ENCODE measurements at places on chromosomes 13 and 19. TPM values are rescaled to one million over a fixed set of nuclear protein-coding genes. Genes with fewer than 3 reads are reported as not detected.

The C19orf38 gene
- 0.28 TPM for total RNA-seq

The TEX26 gene
- total RNA-seq = not detected

The RFPL4AL1 gene
- not detected for total RNA-seq

The LIG1 gene
- total RNA-seq = 51.4 TPM

The POU2F2 gene
- total RNA-seq = 0.19 TPM

The MAMSTR gene
- 0.38 TPM for total RNA-seq

The ZNF865 gene
- 0.54 TPM for total RNA-seq

The SIGLECL1 gene
- total RNA-seq = not detected

The ZNF480 gene
- 5.1 TPM for total RNA-seq

The TEX101 gene
- not detected for total RNA-seq

The RFX1 gene
- total RNA-seq = 2.8 TPM

The RNASEH2A gene
- total RNA-seq = 35.4 TPM

The TDRD12 gene
- 0.09 TPM for total RNA-seq

The PNMA8A gene
- total RNA-seq = 2.4 TPM

The MCEMP1 gene
- total RNA-seq = not detected

The PSG1 gene
- not detected for total RNA-seq

The ZNF823 gene
- 5.5 TPM for total RNA-seq

The NRTN gene
- not detected for total RNA-seq

The CGB3 gene
- not detected for total RNA-seq

The DBP gene
- total RNA-seq = 1.6 TPM

The GSX1 gene
- not detected for total RNA-seq

Measured in endothelial cell of coronary artery (primary cell).